ENCODE measurements at places on chromosomes 6 and 20. TPM values are rescaled to one million over a fixed set of nuclear protein-coding genes. Genes with fewer than 3 reads are reported as not detected.

- H3K4me3 ChIP-seq = no peak overlapping the region
- DNase-seq = no peak
- H3K27me3 ChIP-seq = no peaks in the 10 kb centered on the region
- no peak overlapping the region for H3K27ac ChIP-seq
- H3K36me3 ChIP-seq = no peaks in the 10 kb centered on the region
Measured at GRCh38 chr6:113377362-113377942, 479.7 kb upstream of the MARCKS start.

DNA sequence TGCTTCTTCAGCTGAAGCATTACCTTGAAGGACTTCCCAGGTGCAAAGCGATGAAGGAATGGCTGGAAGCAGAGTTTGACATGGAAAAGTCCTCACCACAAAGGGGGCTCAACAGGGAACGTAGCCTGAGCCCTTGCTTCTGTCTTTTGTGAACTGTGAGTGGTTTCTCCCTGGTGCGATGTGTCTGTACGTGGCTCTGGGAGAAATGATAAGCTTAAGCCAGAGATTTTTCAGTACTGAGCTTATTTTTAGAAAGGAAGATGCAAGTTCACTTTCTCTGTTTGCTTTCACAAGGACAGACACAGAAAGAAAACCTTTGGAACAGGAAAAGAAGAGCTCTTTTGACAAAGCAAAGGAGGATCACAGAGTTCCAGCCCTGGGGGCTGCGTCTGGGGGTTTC, 79.4 kb downstream of the DACT2 start:
- no peaks in the 10 kb centered on the region for H3K36me3 ChIP-seq
- H3K27me3 ChIP-seq = no peaks in the 10 kb centered on the region
- H3K4me3 ChIP-seq = no peak overlapping the region
- no peaks in the 10 kb centered on the region for H3K4me1 ChIP-seq
- H3K27ac ChIP-seq = no peak overlapping the region
- DNase-seq = no peak

DNA sequence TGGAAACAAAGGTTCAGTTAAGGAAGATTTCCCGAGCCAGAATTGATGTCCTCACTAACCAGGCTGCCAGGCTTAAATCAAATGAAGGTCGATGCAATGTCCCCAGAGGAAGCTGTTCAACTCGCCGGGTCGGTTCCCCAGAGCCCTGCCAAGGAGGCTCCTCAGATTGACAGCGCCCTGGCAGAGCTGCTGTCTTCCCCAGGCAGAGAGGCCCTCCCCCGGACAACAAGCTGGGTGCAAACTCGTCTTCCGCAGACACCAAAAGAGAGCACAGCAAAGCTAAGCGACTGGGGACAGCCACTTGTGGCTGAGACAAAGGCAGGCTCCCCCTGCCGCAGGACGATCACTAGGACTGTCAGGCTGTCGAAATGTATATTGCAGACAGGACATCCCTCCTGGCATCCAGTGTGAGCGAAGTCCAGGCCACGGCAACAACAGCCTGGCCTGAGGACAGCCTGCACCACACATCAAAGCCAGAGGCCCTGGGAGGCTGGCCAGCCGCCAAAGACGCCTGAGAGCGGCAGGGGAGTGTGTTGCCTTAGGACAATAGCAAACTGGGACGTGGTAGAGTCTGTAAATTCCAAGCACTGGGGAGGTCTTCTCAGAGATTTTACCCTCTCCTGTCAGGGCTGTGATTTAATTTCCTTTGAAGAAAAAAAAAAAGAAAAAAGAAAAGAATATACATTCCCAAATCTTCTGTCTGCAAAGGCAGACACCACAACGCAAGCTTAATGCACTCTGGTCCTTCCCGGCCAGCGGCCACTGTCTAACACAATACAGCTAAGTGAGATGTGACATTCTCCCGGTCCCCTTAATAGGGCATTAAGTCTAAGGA, 99.1 kb downstream of the HIVEP2 start:
- H3K27me3 ChIP-seq = no peaks in the 10 kb centered on the region
- peak overlapping the region; percentile 49 for H3K4me3 ChIP-seq
- DNase-seq = peak; percentile 79
- H3K27ac ChIP-seq = peak overlapping the region; percentile 82

- H3K27ac ChIP-seq = no peak overlapping the region
- H3K4me3 ChIP-seq = no peak overlapping the region
- H3K27me3 ChIP-seq = no peaks in the 10 kb centered on the region
- no peaks in the 10 kb centered on the region for H3K36me3 ChIP-seq
- H3K4me1 ChIP-seq = no peaks in the 10 kb centered on the region
Measured at GRCh38 chr6:98241630-98242029, 592.7 kb upstream of the POU3F2 start.

GRCh38 chr6:105726902-105727655, 324.2 kb upstream of the PREP start:
- no peak overlapping the region for H3K4me3 ChIP-seq
- H3K4me1 ChIP-seq = no peaks in the 10 kb centered on the region
- H3K27ac ChIP-seq = no peak overlapping the region
- H3K36me3 ChIP-seq = no peaks in the 10 kb centered on the region
- H3K27me3 ChIP-seq = no peaks in the 10 kb centered on the region
- no peak for DNase-seq

GRCh38 chr20:57844626-57845596, 135.1 kb upstream of the PMEPA1 start:
- H3K27ac ChIP-seq = no peak overlapping the region
- H3K4me3 ChIP-seq = no peak overlapping the region
- H3K4me1 ChIP-seq = no peaks in the 10 kb centered on the region
- no peak for DNase-seq
- no peaks in the 10 kb centered on the region for H3K27me3 ChIP-seq

DNA sequence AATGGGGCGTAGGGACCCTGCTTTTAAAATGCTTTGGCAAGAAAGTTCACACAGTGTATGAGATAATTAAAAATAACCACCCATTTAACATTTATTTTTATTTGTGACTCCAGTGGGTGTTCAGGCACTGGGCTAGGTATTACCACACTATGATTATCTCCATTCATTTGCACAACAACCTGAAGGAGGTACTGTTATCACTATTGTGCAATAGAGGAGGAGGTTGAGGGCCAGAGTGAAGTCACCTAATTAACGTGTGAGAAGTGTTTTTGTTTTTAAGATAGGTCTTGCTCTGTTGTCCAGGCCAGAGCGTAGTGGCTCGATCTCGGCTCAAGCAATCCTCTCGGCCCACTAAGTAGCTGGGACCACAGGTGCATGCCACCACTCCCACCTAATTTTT, 29.2 kb downstream of the MAK start:
- no peaks in the 10 kb centered on the region for H3K36me3 ChIP-seq
- no peak for DNase-seq
- no peaks in the 10 kb centered on the region for H3K27me3 ChIP-seq

- H3K27me3 ChIP-seq = no peaks in the 10 kb centered on the region
- H3K27ac ChIP-seq = no peak overlapping the region
- no peaks in the 10 kb centered on the region for H3K36me3 ChIP-seq
- H3K4me3 ChIP-seq = no peak overlapping the region
Measured at GRCh38 chr6:158894193-158894592, 75.0 kb upstream of the EZR start.

The SPEF1 gene
- not detected for total RNA-seq

GRCh38 chr20:58715391-58715800, 22.8 kb downstream of the NPEPL1 start:
- no peak overlapping the region for H3K4me3 ChIP-seq
- DNase-seq = no peak
- H3K4me1 ChIP-seq = no peaks in the 10 kb centered on the region
- H3K36me3 ChIP-seq = no peaks in the 10 kb centered on the region
- H3K27ac ChIP-seq = no peak overlapping the region

DNA sequence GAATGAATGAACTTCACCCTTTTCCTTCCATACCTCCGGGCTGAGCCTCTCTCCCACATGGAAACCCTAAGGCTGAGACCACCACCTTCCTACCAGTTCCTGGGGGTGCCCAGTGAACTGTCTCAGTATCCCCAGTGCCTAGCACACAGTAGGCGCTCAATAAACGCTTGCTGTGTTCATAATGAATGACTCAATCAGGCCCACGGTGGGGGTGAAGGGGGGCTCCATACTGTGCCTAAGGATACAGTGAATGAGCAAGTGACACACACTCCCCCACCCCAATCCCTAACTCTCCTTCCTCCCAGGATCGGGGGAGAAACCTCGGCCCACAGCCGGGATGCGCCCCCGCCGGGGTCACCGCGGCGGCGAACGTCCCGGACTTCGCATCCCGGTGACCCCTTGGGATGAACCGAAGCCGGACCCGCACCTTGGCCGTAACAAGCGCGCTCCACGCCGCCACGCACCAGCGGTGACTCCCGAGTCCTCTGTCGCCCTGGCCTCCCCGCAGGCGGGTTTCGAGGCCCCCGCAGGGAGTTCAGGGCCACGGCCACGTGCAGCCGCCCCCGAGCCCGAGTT, 592 bp downstream of the KCNG1 start:
- H3K36me3 ChIP-seq = no peaks in the 10 kb centered on the region
- H3K27ac ChIP-seq = no peak overlapping the region
- H3K27me3 ChIP-seq = no peaks in the 10 kb centered on the region
- no peaks in the 10 kb centered on the region for H3K4me1 ChIP-seq

- H3K27me3 ChIP-seq = no peaks in the 10 kb centered on the region
- H3K4me1 ChIP-seq = no peaks in the 10 kb centered on the region
- H3K27ac ChIP-seq = no peak overlapping the region
- H3K36me3 ChIP-seq = peaks cover under 1% of the 10 kb centered on the region
Measured at GRCh38 chr6:104855507-104855906, 4.2 kb downstream of the HACE1 start.

The VWA7 gene
- total RNA-seq = 1.6 TPM

The SLC52A3 gene
- total RNA-seq = 0.16 TPM

The PRL gene
- total RNA-seq = not detected

The SCRT2 gene
- total RNA-seq = not detected

DNA sequence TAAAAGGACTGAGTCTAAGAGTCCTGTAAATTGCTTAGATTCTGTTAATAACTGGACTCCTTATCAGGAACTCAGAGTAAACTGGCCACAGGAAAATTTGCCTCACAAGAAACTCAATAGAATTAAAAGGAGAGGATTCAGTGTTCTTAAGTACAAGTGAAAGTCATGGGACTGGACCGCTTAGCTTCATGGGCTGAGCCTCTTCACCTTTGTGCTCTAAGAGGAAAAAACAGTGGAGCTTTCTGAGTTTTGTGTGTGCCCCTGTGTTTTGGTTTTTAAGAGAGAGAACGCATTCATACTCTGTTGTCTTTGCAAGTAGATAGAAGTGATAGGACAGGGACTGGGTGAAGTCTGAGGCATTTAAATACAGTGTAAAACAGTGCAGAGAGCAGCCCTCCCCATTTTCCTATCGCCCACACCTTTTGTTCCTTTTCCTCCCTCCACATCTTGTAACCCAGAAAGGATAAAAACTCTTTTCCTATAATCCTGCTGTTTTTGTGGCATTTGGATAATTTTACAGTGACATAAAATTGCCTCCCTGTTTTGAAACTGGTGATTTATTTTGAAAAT, 49.6 kb downstream of the FOXO3 start:
- no peaks in the 10 kb centered on the region for H3K4me1 ChIP-seq
- no peak for DNase-seq
- no peaks in the 10 kb centered on the region for H3K27me3 ChIP-seq
- no peak overlapping the region for H3K4me3 ChIP-seq
- H3K27ac ChIP-seq = peak overlapping the region; percentile 52

The MOCS1 gene
- 78.9 TPM for total RNA-seq

The TRIM38 gene
- total RNA-seq = 12.1 TPM
